Naive B cell (primary cell): ENCODE measurements at places on chromosomes 11 and 22. TPM values are rescaled to one million over a fixed set of nuclear protein-coding genes. Genes with fewer than 3 reads are reported as not detected.

DNA sequence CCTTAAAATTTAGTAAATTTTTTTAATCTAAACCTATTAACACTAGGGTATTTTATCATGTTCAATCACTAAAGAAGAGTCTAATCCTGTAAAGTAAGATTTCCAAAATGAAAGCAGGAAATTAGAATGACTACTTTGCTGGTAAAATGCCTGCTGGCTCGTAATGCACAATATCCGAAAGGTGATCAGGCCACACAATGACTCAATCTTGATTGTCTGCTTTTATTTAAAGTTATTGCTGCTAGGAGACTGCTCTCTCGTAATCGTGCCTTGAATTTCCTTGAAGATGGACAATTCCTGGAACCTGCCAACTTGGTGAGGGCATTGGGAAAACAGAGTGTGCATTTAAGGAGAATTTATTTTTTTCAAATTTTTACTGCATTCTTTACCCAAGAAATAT lies 1786.5 kb upstream of the RAG2 start:
- DNase-seq, result no peak

DNA sequence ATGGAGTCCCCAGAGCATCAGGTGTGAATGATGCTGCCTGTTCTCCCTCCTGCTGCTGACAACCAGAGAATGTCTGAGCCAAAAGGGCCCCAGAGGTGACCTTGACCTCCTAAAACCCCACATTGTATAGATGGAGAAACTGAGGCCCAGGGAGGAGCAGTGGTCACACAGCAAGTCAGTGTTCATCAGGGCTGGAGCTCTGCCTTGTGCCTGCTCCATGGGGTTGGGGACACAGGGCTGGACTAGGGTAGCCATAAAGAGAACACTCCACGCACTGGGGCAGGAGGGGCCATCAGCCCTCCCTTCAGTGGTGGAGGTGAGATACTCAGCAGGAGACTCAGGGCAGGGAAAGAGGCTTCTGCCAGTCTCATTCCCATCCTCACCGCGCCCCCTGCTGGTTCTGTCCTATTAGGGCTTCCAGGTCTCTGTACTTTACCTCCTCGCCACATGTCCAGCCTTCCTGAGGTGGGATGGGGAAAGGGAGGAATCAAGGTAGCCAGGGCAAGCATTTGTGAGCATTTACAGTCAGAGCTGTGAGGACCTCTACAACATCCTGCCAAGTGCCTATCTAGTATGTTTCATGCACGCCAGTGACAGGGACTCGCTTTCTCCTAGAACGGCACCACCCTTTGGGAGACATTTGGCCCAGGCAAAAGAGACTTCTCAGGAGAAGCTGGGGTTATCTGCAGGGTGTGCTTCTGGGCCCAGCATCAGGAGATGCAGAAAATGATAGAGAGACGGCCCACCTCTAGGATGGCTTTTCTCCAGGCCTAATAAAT lies 43.2 kb downstream of the NEU3 start:
- DNase-seq, result peak; percentile 29

DNA sequence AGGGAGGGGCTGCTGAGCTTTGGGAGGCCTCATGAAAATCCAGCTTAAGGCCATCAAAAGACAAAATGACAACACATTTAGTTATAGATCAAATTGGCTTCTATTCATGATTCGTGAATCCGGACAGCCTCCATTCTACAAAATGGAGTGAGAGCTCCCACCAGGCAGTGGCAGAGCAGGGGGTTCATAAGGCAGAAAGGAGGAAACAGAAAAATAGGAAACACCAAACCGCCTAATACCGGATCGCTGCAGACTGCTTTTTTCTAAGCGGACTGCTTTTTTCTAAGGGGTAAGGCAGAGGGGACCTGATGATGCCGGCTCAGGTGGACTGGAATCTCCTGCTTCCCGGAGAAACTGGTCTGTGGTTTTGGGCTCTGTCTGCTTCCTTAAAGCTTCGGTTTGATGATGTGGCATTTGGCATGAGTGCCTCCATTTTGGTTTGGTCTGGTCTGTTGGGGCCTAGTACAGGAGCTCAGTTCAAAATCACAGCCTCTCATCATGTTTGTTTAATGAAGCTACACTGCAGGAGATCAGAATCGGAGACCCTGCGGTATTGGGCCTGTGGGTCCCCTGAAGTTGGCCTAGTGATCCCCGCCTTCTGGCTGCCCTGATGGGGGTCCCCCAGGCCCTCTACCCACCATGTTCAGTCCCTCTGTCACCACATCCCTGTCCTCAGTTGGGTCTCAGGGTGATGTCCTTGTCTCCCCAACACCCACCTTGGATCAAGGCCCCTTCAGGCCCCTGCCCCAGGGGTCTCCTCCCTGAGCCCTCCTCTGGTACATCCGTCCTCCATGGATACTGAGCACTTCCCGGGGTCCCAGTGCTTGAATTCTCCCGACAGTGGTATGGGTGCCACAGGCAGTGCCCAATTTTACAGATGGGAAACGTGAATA lies 1.2 kb downstream of the ALDH3B1 start:
- DNase-seq, result no peak

DNA sequence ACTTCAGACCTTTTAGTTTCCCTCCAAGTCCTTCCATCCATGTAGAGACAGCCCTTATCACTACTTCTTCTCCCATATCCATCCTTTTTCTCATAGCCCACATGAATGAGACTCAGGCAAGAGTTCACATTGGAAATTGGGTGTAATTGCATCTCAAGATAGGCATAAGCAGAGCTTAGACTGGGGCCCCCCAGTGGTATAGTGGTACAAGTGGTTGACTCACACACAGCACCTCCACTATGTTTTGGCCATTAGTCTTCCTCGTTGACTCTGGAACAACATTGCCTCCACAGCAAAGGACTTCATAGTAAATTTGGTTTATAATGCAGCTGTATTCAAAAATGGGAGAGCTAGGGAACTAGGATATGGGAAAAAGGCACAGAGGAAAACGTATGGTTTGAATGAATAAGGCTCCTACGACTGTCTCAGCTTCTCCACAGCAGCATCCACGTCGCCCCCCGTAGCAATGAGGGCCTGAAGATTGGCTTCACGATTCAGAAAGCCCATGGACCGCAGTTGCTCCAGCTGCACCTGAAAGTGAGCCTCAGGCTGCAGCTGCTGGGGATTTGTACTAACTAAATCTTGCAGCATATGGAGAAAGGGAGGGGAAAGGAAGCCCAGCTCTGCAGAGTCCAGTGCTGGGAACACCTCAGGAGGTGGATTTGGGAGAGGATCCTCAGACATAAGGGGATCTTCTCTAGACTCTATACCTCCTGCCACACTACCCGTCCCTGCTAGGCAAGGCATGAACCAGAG lies 2.4 kb downstream of the UBQLN3 start:
- no peak for DNase-seq

GRCh38 chr22:46661221-46661851 lies 41.1 kb downstream of the GRAMD4 start:
- no peak for DNase-seq

DNA sequence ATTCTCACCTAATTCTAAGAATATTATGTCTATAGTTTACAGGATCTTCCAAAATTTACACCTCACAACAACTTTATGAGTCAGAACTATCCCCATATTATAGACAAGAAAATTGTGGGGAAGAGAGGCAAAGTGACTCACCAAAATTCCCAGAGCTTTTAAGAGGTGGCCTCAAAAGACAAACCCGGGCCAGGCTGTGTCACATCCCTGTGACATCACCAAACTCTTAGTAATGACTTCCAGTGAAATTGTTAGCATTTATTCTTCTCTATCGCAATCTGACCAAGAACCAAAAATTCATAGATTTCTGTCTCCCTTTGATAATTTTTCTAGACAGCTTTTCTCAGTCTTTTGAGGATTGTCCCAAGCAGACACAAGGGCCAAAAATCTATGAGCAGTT lies 134.3 kb downstream of the SNX19 start:
- DNase-seq, result no peak

DNA sequence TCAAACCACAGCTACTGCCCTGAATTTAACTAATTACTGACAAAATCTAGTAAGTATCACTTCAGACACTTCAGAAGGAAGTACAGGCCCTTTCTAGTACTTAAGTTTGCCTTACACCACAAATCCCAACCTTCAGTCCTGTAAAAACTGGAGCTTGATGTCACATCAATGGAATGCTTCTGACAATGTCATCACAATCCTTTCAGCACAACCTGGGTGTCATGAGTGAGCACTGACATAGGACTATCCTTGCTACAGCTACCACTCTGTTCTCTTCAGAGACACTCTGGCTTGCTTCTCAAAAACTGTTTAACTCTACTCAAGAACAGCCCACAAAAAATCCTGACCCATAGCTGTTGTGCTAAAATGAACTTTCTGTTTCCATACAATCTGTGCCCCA lies 108.2 kb downstream of the RRM1 start:
- DNase-seq, result no peak

GRCh38 chr22:24768537-24769374 lies 5.8 kb downstream of the PIWIL3 start:
- no peak for DNase-seq

DNA sequence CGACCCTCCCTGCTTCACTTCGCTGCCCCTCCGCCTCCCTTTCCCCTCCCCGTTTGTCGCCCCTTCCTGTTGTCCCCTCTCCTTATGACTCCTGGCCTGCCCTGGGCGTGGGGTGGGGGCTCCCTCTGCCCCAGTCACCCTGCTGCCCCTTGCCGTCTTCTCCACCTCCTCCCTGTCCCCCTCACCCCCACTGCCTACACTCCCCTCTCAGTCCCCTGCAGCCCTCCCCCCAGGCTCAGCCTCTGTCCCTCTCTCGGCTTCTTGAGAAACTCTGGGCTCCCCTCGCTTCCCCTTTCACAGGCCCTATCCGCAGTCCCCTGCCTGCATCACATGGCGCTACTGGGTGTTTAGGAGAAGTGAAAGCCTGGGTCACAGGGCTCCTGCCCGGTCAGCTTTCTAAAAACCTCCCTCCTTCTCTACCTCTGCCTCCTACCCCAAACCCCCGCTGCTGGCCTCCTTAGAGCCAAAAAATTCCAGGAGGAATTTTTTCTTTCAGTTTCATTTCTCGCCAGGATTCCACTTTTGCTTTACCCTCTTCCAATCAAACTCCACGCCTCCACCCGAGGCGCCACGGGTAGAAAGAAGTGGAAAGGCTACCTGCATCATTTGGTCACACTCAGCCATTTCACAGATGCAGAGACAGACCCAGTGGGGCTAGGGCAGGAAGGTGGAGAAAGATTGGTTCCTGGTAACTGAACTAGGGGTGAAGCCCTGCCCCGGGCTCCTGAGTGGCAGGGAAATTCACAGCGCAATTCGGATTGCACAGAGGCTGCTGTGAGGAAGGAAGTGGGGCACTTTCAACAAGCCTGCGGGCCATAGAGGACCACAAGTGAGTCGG lies at the start of gene SLC15A3:
SLC15A3 (minus strand) TSS at position 273 of the 838 bp plus-strand sequence. CDS start 625 bp downstream, outside the sequence.
- DNase-seq, result peak; percentile 90

DNA sequence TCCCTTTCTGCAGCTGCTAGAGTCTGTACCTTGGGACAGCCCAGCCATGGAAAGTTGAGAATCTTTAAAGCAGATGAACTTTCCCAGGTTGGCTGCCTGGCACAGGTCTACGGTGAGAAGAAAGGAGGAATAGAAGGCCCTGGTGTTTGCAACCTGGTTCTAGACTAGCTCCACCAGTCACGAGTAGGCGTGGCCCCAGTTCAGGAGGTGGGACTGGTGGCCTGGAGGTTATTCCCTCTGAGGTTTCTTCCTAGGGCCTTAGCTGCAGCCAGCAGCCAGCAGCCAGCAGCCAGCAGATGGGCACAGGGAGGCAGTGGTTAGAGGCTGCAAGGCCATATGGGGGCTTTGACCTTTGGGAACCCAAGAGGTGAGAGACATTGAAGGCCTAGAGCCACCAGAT lies 40.9 kb downstream of the PRDM11 start:
- no peak for DNase-seq

DNA sequence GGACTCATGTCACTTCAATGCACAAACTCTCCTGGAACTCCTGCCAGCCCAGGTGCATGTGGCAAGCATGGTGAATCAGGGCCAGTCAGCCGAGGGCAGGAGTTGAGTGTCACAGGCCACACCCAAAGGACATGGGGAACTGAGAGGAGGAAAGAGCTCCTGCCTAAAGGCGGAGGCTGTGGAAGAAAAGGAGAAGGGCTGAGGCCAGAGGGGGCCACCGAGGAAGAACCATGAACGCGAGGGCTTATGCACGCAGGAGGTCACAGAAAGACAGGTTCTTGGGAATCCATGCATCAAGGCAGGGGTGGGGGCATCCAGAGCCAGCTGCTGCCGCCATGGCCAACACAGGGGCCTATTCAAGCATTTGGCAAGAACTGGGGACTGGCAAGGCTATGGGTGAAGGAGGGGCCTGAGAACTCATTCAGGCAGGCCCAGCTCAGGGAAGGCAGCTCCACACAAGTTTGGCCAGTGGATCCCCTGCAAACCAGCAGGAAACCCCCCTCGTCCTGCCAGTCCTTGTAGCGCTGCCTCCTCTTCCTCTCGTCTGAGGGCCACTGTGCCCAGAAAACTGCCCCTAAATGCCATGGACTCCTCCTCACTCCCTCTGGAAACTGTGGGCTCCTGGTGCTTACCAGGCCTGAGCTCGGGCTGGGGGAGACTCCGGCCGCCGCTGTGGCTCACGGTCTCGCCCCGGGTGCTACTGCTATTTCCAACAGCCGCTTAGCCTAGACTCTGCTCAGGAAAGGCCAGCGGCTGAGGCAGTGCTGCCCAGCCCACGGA lies 15.4 kb downstream of the PPM1F start:
- DNase-seq, result no peak

DNA sequence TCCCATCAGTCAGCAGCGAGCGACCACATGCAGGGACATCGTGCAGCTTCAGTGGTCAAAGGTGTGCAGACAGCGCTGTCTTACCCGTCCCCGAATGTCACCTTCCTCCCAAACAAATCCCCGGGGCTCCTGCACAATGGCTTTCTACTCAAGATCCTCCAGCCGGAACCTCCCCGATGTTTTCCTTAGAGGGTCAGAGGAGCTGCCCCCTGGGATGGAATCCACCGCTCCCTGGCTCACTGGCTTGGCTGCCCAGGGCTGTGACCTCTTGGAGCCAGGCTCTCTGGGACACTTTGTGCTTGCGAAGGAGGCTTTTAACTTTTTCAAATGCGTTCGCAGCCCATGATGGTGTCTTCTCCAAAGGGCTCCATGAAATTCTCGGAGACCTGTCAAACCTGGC lies 17.3 kb upstream of the FGF19 start:
- DNase-seq, result no peak

GRCh38 chr11:64233913-64234586 lies at the start of gene VEGFB:
Gene VEGFB, plus strand, starts transcription at chr11:64234584. Its CDS starts 250 bp downstream, at chr11:64234834.
- peak; percentile 74 for DNase-seq

DNA sequence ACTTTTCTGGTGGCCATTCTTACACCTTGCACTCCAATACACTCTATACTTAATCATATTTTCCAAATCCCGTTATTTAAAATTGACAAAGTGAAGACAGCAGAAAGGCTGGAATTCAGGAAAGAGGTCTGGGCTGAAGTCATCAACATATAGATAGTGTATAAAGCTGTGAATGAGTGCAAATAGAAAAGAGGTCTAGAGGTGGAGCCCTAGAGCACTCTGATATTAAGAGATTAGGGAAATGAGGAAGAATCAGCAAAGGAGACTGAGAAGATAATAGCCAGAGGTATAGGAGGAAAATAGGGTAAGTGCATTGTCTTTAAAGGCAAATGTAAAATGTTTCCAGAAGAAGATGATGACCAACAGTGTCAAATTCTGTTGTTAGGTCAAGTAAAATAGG lies 7.9 kb downstream of the CTR9 start:
- no peak for DNase-seq

- no peak for DNase-seq
Observed at GRCh38 chr11:107043242-107044006, 25.1 kb upstream of the GUCY1A2 start.

GRCh38 chr22:43343262-43343669 lies at the start of gene SCUBE1:
Gene SCUBE1, minus strand, starts transcription at chr22:43343372. Its CDS starts 111 bp downstream, at chr22:43343261.
- peak; percentile 40 for DNase-seq

- no peak for DNase-seq
Observed at GRCh38 chr11:120597250-120598215, 86.0 kb downstream of the GRIK4 start.

Gene VPREB3
- polyA plus RNA-seq, result 1,533 TPM

Gene MPZL3
- 1.5 TPM for polyA plus RNA-seq

Gene MIAT
- 0.09 TPM for polyA plus RNA-seq

Gene RFPL2
- not detected for polyA plus RNA-seq
